Endodermal cell (in vitro differentiated cells): ENCODE measurements at places on chromosomes 11 and 22. TPM values are rescaled to one million over a fixed set of nuclear protein-coding genes. Genes with fewer than 3 reads are reported as not detected.

NXPE2 gene
- total RNA-seq = 0.11 and 0.18 TPM in 2 replicates

KRTAP5-6 gene
- total RNA-seq = not detected in 2 replicates

- no peak for DNase-seq
- peaks cover 5% of the 10 kb centered on the region for H3K4me1 ChIP-seq
- H3K36me3 ChIP-seq = peaks cover 16% of the 10 kb centered on the region
- peak overlapping the region; percentile 92 for H3K4me3 ChIP-seq
Observed at GRCh38 chr11:45806937-45807791, 2.2 kb downstream of the SLC35C1 start.

DNA sequence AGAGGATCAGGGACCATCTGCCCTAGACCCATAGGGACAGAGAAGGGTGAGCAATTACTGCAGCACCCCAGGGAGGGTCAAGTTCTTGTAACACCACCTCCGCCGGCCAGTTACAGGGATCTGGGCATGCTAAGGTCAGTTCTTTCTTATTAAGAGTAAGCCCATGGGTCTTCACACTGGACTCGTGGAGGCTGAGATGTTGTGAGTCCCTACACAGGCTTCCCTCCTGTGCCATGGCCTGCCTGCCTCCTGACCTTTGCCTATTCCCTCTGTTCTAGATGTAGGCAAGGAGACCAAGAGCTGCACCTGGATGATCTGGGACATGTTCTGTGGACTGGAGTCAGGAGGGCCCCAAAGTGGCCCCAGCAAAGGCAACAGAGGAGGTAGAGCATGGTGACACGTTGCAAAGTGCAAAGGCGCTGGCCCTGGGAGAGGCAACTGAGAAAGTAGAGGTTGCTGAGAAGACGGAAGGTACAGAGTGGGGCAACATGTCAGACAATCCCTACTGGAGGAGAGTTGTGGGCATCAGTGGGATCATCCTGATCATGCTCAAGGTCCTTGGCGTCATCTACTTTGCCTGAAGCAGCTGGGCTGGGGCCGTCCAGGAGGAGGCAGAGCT is 16.3 kb upstream of the GNAZ start:
- DNase-seq = peak; percentile 22
- no peak overlapping the region for H3K27ac ChIP-seq
- H3K27me3 ChIP-seq = no peaks in the 10 kb centered on the region
- H3K4me3 ChIP-seq = no peak overlapping the region

DNA sequence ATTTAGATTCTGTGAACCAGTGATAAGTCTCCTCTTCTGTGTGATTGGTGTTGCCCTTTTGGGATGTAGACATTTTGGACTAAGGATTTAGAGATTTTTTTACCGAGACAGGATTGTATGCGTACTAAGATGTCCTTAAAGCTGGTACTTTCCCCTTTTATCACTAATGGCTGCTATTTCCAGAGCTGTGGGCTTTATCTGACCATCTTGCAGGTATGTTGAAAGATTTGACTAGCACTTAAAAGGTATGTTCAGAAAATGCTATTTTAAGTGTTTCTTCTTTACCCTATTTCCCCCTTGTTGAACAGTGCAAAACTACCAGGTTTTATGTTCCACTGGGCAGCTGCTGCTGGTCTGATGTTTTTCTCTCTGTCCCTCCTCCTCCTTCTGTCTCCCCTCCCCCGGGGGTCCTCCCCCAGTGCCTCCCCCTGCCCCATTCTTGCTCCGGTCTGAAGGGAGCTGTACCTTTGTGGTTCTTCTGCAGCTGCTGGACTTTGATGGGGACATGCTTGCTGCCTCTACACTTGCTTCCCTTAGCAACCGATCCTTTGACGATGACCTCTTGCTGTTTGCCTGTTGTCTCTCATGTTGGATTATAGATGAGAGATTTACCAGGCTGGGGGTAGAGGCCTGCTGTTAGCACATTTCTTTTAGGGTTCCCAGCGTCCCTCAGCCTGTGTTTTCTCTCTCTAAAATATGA is 59.6 kb downstream of the ZNRF3 start:
- H3K27ac ChIP-seq = peak overlapping the region; percentile 95
- H3K4me1 ChIP-seq = peaks cover 22% of the 10 kb centered on the region
- DNase-seq = no peak
- peaks cover 6% of the 10 kb centered on the region for H3K36me3 ChIP-seq
